Astrocyte of the hippocampus (primary cell): ENCODE measurements at places on chromosomes 1 and 21.

- no peak for DNase-seq
Observed at GRCh38 chr1:243716906-243717305, 133.1 kb downstream of the AKT3 start.

- DNase-seq, result peak; percentile 47
Observed at GRCh38 chr1:208298593-208299269, 54.5 kb upstream of the PLXNA2 start.

DNA sequence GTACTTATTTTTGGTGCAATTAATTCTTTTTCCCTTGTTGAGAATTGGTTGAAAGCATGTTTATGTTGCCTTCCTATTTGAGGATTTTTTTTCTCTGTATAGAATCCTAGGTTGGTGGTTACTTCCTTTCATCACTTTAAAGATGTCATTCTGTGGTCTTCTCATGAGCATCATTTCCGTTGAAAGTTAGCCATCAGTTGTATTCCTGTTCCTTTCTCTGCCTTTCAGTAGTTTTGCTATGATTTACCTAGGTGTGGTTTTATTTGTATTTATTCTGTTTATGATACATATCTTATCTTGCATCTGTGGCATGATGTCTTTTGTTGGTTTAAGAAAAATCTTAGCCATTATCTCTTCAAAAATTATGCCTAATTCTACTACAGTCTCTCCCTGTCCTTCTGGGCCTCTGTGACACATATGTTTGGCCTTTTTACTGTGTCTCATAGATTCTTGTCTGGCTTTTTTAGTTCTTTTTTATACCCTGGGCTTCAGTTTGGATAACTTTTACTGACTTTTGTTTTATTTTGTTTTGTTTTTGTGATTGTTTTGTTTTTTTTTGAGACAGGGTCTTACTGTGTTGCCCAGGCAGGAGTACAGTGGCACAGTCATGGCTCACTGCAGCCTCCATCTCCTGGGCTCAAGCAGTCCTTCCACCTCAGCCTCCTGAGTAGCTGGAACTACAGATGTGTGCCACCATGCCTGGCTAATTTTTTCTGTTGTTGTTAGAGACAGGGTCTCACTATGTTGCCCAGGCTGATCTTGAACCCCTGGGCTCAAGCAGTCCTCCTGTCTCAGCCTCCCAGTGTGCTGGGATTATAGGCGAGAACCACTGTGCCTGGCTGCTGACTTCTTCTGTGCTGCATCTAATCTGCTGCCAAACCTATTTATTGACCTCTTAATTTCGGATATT, 24.1 kb downstream of the PTGFRN start:
- no peak for DNase-seq

DNA sequence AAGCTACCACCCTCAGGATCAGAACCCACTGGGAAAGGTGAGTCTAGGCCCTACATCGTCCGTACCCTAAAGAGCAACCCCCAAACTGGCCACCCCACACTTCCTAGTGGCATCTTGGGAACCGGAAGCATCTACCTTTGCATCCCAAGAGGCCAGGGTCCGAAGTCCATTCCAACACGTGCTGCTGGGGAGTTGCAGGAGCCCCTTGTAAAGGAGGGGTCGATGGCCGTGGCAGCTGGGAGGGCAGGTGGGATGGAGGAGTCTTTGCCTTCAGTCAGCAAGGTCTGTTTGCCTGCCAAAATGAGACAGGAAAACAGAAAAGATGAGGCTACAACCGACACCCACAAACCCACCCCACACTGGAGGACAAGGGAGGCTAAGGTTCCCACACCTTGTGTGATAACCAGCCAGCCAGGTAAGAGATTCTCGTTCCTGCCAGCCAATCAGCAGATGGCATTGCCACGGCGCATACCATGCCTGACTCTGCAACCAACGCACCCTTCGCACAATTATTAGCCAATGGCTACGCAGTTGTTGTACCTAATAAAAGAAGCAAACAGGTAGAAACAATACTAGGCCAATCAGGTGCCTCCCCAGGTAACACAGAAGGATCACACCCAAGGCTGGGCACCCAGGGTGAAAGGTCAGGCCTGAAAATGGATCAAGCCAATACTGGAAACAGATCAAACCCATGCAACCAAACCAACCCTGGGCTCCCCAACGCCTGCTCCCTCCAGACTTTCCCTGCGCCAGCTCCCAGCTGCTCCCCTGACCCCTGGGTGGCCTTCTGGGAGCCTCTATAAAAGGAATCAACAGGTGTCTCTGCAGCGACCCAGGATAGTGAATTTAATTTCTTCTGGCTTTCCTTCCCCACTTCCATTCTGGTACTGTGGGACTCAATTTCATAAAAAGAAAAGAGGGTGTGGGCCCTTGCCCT, 35.6 kb downstream of the CASZ1 start:
- DNase-seq, result no peak

DNA sequence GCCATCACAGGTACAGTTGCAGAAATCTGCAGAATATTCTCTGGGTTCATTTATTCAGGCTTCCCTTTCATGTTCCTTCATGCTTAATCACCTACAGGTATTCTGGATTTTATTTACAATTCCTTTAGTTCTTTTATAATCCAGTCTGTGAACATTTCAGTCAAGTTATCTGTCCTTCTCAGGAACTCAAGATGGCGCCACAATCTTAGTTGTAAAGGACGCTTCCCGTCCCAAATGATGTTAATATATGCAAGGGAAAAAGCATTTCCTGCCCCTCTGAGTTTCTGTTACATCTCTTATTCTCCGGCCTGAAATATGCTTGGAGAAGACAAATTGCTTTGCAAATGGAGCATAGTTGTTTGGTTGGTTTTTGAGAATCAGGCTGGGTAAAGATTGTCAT, 19.3 kb downstream of the F3 start:
- DNase-seq, result peak; percentile 74

GRCh38 chr1:236425031-236425663, 31.1 kb downstream of the EDARADD start:
- no peak for DNase-seq

DNA sequence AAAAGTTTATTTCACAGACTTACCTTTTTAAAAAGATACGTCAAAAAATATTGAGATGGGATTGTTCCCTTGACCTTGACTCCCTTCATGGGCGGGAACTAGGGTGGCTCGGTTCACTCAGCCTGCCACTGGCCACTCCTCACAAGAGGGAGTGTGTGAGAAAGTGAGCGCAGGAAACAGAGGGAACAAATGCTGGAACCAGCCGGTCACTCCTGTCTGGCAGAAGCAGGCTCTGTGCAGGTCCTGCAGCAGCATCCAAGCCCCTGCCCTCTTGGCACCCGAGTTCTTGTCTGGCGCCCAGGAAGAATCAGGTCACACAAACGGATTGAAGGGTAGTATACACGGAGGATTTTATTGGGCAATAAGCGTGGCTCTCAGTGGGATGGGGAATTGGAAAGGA, 58.9 kb downstream of the ZNF648 start:
- no peak for DNase-seq

DNA sequence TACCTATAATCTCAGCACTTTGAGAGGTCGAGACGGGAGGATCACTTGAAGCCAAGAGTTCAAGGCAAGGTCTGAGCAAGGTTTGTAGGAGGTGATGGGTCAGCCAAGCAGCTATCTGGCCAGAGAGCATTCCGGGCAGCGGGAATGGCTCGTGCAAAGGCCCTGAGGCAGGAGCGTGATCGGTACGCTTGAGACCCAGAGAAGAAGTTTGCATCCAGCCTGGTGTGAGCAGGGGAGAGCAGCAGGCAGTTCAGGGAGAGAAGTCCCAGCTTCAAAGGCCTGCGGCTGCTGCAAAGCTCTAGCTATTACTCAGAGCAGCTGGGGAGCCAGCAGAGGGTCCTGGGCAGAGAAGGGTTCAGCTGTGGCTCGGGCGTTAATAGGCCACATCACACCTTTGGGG, 5.1 kb upstream of the SRARP start:
- DNase-seq, result no peak

- DNase-seq, result peak; percentile 16
Observed at GRCh38 chr1:17618558-17619247, 79.2 kb downstream of the ARHGEF10L start.

DNA sequence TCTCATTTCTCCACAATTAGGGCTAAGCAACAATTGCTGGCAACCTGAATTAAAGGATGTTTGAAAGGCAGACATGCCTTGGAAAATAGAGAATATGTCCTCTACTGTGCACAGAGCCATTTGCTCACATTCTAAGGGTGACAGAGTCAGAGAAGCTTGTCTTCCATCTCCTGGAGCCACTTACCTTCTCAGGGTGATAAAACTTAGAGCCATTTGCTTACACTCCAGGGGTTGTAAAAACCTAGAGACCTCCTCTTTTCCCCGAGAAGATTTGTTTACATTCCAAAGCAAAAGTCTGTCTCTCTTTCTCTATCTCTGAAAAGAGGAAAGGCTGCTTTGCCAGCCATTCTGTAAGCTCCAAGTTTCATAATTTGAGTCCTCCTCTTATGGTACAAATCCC, 61.3 kb downstream of the LBR start:
- no peak for DNase-seq

GRCh38 chr1:246002725-246003441, 504.2 kb downstream of the SMYD3 start:
- DNase-seq, result peak; percentile 94

DNA sequence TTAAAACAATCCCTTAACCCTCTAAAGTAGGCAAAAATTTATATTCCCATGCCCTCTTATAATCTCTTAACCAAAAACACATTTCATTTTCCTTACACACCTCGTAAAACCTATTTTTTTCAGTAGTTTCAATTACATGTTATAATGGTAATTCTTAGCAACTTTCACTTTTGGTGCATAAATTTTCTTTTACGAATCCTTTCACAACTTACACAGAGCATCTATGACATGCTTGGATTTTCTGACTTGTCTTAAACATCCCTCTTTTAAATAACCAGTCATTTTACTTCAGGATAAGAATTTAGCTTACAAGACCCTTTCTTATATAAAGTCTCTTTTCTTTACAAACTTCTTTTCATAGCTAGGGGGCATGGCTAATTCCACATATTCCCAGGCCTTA, 8.9 kb upstream of the MRPL55 start:
- DNase-seq, result no peak

- DNase-seq, result peak; percentile 44
Observed at GRCh38 chr1:45945426-45945825, 142.0 kb downstream of the MAST2 start.

DNA sequence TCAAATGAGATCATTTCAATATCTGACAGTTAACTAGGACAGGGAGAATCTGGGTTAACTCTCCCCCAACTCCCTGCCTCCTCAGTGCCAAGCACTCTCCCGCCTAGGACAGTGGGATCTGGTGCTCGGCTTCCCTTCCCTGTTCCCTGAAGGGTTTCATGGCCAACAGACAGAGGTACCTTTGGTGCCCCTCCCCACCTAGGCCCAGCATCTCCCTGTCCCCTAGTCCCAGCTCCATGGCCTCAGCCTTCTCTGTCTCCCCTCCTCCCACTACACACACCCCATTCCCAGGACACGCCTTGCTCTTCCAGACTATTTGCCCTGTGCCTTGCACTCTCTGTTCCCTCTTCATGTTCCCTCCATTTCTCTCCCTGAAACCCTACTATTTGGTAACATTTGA, 77.1 kb downstream of the CD247 start:
- DNase-seq, result no peak

DNA sequence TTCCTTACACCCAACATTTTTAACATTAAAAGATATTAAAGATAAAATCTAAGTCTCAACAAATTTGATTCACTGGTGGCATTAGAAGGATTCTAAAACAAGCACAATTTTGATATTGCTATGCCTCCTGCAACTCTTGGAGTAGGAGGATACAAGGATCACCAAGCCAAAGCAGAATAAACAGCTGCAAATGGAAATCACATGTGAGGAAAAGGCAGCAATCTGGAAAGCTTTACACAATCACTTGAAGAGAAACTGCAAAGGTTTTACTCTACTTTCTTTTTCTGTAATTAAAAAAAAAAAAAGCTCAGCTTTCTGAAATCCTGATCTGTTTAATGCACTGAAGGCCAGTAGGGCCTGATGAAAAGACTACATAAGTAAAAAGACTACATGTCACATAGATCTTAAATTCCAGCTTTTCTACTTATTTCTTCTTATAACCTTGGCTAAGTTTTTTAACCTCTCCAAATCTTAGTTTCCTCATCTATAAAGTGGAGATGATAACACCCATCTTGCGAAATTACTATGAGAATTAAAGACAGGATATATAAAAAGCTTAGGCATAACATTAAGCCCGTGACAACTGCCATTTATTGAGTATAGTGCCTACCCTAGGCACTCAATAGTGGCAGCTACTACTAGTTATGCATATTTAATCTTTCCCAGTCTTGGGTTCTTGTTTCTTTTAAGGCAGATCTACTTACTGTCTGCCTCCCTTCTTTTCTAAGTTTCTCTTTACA, 73.5 kb downstream of the EPS15 start:
- no peak for DNase-seq

DNA sequence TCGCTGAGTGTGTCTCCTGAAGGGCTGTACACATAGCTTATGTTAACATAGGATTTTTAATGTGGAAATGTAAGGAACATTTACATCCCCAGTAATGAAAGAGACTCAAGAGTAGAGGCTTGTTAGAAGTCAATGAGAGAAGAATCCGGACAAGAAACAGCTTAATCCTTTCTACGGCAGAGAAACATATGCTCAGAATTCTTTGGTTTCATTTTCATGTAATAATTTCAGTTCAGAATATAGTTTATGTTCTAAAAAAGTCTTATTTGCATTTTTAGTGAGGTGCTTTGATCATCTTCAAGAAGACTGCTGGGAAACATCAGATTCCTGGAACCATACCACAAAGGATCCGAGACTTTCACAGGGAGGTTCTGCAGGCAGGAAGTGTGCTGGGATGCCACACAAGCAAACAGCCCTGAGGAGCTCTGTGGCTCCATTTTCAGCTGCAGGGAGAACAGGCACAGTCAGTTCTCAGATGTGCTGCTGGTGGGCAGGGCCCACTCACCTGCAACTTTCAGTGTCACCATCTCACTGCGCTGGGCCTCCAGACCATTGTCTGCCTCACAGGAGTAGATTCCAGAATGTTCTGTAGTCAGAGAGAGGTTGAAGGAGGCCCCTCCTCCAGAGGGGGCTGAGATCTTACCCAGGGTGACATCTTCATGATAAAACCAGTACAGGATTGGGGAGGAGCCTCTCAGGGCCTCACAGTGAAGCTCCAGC, 28.4 kb downstream of the FCRL5 start:
- no peak for DNase-seq

DNA sequence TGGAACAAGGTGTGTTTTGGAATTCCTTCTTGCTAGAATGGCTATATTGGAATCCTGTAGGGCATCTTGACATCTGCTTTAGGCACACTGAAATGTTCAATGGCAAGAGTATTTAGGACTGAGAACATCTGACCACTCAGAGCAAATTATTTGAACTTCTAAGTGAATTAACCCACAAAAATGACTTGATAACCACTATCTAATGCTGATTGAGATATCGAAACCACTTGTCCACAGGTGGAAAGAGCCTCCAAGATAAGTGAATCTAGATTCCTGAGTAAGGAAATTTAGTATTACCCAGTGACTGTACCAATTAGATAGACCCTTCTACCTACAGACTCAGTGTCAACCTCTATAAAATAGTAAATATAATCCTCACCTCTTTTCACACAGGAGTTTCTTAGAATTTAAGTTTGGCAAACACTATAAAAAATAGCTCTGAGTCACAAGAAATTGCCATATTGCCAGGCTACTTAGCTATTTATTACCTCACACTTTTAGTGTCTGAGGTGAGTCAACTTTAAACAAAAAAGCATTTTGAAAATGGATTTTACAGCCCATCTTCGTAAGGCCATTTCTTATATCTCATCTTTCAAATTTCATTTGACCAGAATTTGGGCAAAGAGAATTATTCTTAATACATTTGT, 421.8 kb downstream of the PTBP2 start:
- peak; percentile 55 for DNase-seq

GRCh38 chr21:35222021-35222420, 172.9 kb upstream of the RUNX1 start:
- DNase-seq, result no peak

GRCh38 chr21:32334980-32335531, 36.4 kb downstream of the MRAP start:
- no peak for DNase-seq
